ENCODE measurements at places on chromosomes 6 and 20. TPM values are rescaled to one million over a fixed set of nuclear protein-coding genes. Genes with fewer than 3 reads are reported as not detected.

- DNase-seq = peak; percentile 52
These were observed 139.9 kb downstream of the TBXT start for GRCh38 chr6:166027761-166028160.

Gene UBD
- not detected for total RNA-seq

Gene GSTA2
- total RNA-seq = not detected

DNA sequence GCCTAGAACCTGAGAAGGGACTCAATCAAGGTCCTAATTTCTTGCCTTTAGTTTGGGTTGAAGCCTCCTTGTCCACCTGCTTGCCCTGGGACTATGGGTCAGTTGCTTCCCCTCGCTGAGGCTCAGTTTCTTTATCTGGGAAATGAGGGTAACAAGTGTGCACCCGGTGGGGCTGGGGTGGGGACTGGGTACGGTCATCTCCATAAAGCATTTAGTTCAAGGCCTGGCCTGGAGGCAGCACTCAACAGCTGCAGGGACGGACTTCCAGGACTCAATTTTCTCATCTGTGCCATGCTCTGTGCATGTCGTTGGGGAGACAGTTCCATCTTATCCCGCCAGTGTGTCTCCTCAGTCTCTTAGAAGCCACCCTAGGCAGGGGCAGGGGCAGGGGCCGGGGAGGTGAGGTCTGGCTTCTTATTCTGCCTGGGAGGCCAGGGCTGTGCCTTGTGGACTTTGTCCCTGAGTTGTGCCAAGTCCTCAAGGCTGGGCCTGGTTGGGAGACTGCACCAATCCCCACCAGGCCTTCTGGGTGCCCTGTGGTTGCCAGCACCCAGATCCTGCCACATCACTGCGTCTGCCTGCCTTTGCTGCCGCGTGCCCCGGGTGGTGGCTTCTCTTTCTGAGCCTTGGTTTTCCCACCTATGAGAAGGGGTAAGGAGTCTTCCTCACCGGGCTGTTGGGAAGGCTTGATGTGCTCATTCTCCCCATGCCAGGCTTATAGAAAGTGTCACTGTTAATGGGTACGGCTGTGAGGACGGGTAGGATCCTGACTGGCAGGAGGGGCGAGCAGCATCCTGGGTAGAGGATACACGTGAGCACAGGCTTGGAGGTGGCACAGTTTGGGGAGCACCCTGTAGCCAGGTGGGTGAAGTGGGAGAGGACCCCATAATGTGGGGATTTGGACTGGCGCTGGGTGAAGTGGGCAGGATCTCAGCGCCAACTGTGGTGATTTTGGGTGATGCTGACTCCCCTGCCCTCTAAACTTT is 8.6 kb downstream of the SRC start:
- no peak for DNase-seq

DNA sequence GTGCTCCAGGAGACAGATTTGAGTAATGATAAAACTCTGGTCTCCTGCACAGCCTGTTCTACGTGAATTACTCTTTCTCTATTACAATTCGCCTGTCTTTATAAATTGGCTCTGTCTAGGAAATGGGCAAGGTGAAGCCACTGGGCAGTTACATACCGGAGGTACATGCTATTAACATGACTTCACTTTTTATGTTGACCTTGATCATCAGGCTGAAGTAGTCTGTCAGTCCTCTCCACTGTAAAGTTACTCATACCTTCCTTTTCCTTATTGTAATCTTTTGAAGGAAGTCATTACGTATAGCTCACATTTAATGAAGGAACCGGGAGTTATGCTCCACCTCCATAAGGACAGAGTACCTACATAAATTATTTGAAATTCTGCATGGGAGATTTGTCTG is 19.9 kb upstream of the KHDC1 start:
- DNase-seq = no peak

Gene FRMD1
- not detected for total RNA-seq

Gene MYBL2
- total RNA-seq = 22.2 TPM

GRCh38 chr6:84897988-84898594 is 133.7 kb upstream of the TBX18 start:
- peak; percentile 60 for DNase-seq

GRCh38 chr20:513429-513828 is 30.2 kb downstream of the CSNK2A1 start:
- no peak for DNase-seq

DNA sequence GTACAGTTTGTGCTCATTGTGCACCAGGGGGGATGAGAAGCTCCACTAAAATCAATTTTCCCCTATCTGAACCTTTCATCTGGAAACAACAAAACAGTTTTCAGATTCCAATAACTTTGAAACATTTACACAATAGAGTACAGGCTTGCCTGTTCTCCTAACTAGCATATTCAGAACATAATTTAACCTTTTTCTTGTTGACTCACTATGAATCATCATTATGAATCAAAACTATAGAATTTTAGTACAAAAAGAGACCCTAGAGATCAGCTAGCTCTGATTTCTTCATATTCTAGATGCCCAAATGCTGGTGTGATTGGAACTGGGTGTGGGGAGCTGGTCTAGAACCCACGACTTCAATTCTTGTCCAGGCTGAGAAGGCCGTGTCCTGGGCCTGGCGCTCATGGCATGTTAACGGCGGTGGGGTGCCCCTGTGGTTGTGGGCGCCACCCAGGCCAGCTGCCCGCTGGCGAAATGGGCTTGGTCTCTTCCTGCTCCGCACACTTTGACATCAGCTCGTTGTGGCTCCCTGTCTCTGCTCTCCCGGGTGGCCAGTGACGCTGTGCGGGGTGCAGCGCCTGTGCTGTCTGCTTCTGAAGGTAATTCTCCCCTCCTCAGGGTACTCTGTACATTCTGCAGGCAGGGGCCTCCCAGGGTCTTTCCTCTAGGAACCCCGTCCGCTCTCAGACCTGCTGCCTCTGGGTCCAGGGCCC is 29.9 kb upstream of the AGPAT4 start:
- DNase-seq = peak; percentile 69

Gene NHLRC1
- total RNA-seq = 1.5 TPM

Gene ECHDC1
- 97.8 TPM for total RNA-seq

DNA sequence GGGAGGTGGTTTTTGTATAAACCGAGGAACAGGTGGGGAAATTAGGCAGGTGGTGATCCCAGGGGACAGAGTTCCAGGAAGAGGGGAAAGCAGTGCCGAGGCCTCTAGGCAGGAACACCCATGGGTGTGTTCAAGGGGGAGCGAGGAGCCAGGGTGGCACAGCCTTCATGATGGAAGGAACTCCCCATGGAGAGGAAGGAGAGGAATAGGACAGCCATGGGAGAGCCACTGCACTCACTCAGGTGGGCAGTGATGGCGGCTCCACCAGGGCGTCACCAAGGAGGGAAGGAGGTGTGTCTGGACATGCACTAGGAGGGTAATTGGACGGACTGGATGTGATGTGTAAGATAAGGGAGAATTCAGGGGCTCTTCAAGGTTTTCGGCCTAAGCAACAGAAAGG is 98.2 kb downstream of the THBS2 start:
- DNase-seq = no peak

GRCh38 chr6:12381587-12381986 is 91.4 kb downstream of the EDN1 start:
- DNase-seq = peak; percentile 74

DNA sequence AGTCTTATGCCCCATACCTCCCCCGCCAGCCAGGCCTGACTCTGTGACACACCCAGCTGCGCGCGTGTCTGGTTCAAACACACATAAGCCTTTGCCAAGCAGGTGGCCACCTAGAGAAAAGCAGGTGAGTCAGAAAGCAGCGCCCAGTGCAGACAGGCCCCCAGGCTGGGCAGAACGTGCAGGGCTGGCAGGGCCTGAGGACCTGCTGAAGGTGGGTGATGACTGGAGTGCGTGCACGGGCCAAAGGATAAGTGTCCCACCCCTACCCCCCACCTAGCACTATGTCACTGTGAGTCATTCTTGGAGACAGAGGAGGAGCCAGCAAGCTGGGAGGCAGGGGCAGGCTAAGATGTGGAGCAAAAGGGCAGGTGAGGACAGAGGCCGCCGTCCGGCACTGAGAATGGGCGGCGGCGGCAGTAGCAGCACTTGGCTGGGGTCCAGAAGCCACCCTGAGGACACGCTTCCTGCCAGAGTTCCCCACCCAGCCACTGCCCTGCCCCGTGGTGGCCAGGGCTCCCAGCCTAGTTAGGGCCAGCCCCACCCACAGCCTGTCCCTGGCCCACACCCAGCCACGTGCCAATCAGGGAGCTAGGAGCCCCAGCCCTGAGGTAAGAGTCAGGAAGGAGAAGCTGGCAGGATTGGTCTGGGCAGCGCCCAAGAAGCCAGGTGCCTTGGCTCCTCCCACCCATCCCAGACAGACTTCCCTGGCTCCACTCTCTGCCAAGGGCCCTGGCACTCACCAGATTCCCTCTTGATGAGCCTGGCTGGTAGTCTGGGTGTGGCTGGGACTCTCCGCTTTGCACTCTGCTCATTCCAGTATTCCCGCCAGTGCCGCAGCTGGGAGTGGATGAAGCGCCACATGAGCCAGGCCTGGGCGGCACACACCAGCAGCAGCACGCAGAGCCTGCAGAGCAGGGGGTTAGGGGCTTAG is 72.7 kb downstream of the TRAM2 start:
- peak; percentile 95 for DNase-seq

Gene TBXT
- not detected for total RNA-seq

Gene VGLL2
- total RNA-seq = 0.75 TPM

DNA sequence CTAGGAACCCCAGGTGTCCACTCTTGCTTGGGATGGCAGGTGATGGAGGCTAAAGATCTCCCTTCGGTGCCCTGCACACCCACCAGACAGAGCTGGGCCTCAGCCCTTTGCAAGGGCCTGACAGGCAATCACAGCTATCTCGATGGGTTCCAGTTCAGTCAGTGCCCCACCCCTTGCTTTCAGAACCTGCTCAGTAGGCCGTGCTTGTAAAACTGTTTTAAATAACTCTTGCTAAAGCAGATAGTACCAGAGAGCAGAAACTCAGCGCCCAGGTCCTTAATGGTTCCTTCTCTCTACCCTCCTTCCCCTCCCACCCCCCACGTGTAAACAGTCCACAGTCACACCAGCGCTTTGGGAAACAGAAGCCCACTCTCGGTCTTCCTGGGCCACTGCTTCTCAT is 39.2 kb downstream of the C6orf132 start:
- no peak for DNase-seq

Gene MMP24
- total RNA-seq = 0.69 TPM

Gene IBTK
- 35.8 TPM for total RNA-seq

Gene RRAGD
- total RNA-seq = 0.63 TPM

Gene OXT
- total RNA-seq = not detected

Gene SESN1
- 30.4 TPM for total RNA-seq

Gene DTNBP1
- total RNA-seq = 6.1 TPM

DNA sequence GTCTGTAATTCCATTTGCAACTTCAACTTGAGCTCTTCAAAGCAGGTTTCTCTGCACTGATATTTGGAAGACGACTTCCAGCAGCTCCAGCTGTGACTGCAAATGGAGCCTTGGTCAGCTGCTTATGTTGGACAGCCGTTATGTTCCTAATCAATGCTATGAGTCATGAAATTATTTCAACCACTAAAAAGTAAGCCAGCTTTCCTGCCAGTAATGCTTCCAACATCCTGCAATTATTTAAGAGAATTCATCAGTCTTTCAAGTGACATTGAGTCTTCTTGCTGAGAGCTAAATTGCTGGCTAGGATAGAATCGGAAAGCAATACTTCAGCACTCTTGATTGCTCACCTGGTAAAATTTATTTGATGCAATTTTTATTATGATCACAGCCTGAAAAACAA is 375.7 kb downstream of the MMUT start:
- peak; percentile 15 for DNase-seq

GRCh38 chr6:4962905-4963304 is 40.9 kb downstream of the RPP40 start:
- no peak for DNase-seq

GRCh38 chr6:134532694-134533624 is 215.0 kb upstream of the SGK1 start:
- peak; percentile 63 for DNase-seq

Gene TMEM74B
- not detected for total RNA-seq

- no peak for DNase-seq
These were observed 26.9 kb downstream of the ANKEF1 start for GRCh38 chr20:10061641-10062040.

Gene CTCFL
- not detected for total RNA-seq

Gene NFATC2
- total RNA-seq = 0.06 TPM

GRCh38 chr6:56984361-56984760 is 29.5 kb downstream of the BEND6 start:
- peak; percentile 47 for DNase-seq

DNA sequence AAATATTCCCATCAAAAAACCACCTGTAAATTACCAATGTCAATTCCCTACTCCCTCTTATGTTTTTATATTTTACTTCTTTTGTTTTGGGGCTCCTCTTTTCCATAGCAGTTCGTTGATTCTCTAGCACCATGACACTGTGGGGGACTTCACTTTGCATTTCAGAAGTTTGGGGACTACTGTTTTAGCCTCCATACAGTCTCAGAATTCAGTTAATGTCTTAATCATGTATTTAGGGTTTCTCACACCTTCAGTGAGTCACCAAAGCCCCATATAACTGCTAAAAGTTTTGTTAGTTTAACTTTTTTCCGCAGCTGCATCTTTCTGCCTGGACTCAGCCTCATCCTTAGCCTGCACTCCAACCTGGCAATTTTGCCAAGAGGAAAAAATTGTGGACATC is 20.7 kb upstream of the AIG1 start:
- no peak for DNase-seq

DNA sequence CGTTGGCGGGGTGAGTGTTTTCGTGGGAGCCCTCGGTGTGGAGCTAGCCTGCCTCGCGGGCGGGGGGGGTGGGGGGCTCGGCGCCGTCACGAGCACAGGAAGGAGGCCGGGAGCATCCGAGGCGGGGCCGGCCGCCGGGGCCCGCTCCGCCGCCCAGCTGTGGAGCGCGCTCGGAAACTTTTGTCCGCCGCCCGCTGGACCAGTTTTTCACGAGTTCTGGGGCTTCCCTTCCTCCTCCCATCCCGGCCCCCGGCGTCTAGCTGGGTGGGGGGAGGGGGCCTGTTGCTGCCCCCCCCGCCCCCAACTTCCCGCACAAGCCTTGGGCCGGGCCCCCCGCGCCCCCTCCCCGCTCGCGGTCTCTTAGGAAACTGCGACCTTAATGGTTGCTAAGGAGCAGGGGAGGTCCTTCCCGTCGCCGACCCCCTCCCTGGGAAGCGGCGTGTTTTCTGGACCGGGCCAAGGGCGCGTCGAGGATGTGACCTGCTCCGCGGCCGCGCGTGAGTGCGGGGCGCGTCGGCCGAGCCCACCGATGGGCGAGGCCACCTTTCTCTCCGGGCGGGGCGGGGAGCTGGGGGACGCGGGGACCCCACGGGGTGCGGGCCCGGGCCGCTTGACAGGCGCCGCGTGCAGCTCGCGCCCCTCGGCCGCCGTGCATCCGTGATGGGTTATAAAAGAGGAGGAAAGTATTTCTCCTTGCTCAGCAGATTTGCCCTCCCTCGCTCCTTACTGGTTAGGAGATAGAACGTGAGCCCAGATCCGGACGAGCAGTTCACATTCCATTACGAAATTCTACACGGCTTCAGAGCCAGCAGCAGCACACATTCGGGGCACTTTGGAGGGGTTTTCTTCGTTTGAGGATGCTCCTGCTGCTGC is 1.4 kb downstream of the RREB1 start:
- DNase-seq = peak; percentile 65

GRCh38 chr6:14428269-14428668 is 310.7 kb downstream of the CD83 start:
- DNase-seq = no peak

Gene TREML1
- total RNA-seq = not detected
